Caki2 (cell line): ENCODE measurements at places on chromosomes 6 and 20. TPM values are rescaled to one million over a fixed set of nuclear protein-coding genes. Genes with fewer than 3 reads are reported as not detected.

Gene SDCBP2
- total RNA-seq = 1.9 and 3.2 TPM in 2 replicates

Gene STK38
- total RNA-seq = 24.9 and 32.6 TPM in 2 replicates

Gene EYS
- total RNA-seq = not detected in 2 replicates

Gene SMOC2
- 0.68 TPM in 1 of 2 replicates, not detected in the other for total RNA-seq

Gene NHLRC1
- 1.1 and 2.5 TPM in 2 replicates for total RNA-seq

Gene ZSWIM1
- total RNA-seq = 6.3 and 9.8 TPM in 2 replicates

Gene KCNG1
- 4.9 and 5.7 TPM in 2 replicates for total RNA-seq

Gene TREM2
- total RNA-seq = not detected in 2 replicates

Gene SPDEF
- 0.24 TPM in 1 of 2 replicates, not detected in the other for total RNA-seq

Gene SLC17A3
- total RNA-seq = 1.5 and 29.5 TPM in 2 replicates
